ENCODE measurements at places on chromosomes 11 and 22.

- DNase-seq: no peak
Measured at GRCh38 chr11:8218840-8219239, 44.8 kb downstream of the LMO1 start.

DNA sequence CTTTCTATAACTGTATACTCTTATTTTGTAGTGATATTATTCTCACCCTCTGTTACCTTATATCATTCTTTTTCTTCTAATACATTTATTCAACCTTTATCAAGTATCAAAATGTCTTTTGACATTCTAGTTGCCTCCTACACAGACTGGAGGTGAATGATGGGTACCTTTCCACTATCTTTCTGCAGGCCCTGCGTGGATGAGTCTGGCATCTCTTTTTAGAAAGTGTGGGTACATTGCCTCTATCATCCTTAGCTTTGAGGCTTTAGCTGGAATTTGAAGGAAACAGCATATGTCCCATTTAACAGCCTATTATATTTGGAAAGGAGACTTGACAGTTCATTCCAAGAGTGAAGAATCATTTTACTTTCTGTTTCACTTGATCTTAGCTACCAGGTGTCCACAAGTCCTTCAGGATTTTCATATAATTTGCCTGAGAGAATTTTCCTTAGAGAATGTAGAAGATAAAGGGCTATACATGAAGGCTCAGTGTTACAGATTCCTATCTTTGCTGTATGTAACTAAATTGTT is 192.0 kb downstream of the CWF19L2 start:
- DNase-seq: no peak

- no peak for DNase-seq
Measured at GRCh38 chr11:36792996-36793914, 195.2 kb upstream of the RAG2 start.

- no peak for DNase-seq
Measured at GRCh38 chr11:110629594-110629993, 82.6 kb downstream of the ARHGAP20 start.

DNA sequence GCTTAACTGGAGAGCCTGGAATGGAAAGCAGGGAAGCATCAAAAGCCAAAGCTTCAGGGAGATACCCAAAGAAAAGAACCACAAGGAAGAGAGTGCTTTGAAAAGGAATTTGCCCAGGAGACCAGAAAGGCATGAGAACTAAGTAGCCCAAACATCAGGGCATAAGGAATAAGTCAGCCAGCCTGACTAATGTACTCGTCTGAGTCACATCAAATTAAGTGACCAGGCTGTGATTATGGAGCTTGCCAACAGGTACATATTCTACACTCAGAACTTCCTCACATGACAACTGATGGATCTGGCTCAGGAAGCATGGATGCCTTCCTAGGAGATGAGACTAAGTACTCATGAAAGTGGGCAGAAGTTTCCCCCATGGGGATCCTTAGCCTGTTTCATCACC is 366.7 kb downstream of the BUD13 start:
- no peak for DNase-seq

- peak; percentile 51 for DNase-seq
Measured at GRCh38 chr11:122796128-122796717, 42.1 kb upstream of the CRTAM start.

GRCh38 chr11:23947883-23948282 is 549.0 kb upstream of the LUZP2 start:
- DNase-seq: no peak

- DNase-seq: no peak
Measured at GRCh38 chr22:44316393-44317122, 3.8 kb upstream of the SHISAL1 start.

All from stimulated activated CD4-positive, alpha-beta T cell treated with anti-CD3 and anti-CD28 coated beads, TNF-alpha, amount 100 ng/mL, for 24 hours (primary cell).